Right atrium auricular region (tissue), 2 donors: ENCODE measurements at places on chromosomes 7 and 10.

GRCh38 chr10:102837230-102837721 is at the start of gene CYP17A1:
TSS of gene CYP17A1 (minus strand) at chr10:102837413. CDS start at chr10:102837361, 52 bp downstream.
- DNase-seq, result no peak
- no peaks in the 10 kb centered on the region for H3K27me3 ChIP-seq
- H3K27ac ChIP-seq, result no peak within 1 kb of the TSS
- H3K36me3 ChIP-seq, result no peaks in the 10 kb centered on the region
- H3K4me3 ChIP-seq, result no peak within 1 kb of the TSS

DNA sequence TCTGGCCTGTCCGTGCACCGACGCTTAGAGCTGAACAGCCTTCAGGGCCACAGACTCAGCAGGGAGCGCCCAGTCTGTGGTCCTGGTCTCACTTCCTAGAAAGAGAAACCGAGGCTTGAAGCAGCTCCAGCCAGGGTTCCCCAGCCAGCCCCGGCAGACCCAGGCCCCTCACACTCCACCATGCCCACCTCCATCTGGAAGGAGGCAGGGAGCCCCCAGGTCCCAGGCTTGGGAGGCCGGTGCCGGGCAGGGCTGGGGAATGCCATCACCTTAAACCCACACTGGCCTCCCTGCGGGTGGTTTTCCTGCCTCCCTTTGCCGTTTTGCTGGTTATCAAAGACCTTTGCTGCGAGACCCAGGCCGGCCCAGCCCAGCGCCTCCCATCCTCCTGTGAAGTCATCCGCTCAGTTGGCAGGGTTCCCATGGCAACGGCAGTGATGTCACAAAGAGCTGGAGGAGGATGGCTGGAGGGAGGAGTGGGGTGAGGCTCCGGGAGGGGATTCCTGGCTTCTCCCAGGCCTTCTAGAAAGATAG is 24.0 kb downstream of the ELFN1 start:
- H3K27me3 ChIP-seq, result no peaks in the 10 kb centered on the region
- no peaks in the 10 kb centered on the region for H3K4me1 ChIP-seq
- H3K4me3 ChIP-seq, result no peak overlapping the region

- no peaks in the 10 kb centered on the region for H3K27me3 ChIP-seq
- no peak overlapping the region for H3K4me3 ChIP-seq
- no peaks in the 10 kb centered on the region for H3K36me3 ChIP-seq
- H3K27ac ChIP-seq, result no peak overlapping the region
- no peak for DNase-seq
These were observed 87.9 kb downstream of the CUX1 start for GRCh38 chr7:101905203-101905865.

DNA sequence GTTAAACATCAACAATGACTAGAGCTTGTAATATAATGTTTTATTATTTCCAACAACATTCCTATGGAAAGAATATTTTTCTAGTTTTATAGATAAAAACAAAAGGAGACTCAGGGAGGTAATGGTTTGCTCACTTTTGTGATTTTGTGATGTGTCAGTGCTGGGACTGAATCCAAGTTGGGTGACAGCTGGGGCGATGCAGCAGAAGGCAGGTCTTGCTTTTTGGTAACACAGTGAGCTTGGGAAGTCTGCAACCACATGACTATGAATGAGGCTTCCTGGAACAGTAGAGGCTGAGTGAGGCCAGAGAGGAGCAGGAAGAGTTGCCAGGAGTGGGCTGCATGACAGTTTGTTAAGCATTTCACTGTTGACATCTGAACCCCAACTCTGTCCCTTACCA is 4.9 kb upstream of the YKT6 start:
- no peaks in the 10 kb centered on the region for H3K4me1 ChIP-seq
- no peak for DNase-seq
- no peak overlapping the region for H3K4me3 ChIP-seq
- H3K27me3 ChIP-seq, result no peaks in the 10 kb centered on the region
- no peaks in the 10 kb centered on the region for H3K36me3 ChIP-seq
